Right renal cortex interstitium (tissue), 3 donors: ENCODE measurements at places on chromosomes 2 and 18. TPM values are rescaled to one million over a fixed set of nuclear protein-coding genes. Genes with fewer than 3 reads are reported as not detected.

DNA sequence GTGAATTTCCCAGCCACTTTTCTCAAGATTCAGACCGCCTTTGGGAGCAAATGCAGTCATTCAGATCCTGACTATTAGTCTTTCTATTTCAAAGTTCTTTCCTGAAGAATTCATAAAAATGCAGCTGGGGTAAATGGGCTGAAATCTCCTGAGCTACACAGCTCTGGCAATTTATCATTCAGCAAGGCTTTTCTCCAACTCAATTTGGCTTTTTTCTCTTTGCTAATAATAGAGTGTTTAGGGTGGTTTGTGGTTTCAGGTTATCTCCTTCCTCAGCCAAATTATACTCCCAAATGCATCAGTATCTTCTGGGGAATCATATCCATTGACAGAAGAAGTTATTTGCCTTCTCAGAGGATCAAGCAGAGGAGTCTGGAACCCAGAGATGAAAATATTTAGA, 282.4 kb upstream of the SLC14A2 start:
- DNase-seq: no peak

DNA sequence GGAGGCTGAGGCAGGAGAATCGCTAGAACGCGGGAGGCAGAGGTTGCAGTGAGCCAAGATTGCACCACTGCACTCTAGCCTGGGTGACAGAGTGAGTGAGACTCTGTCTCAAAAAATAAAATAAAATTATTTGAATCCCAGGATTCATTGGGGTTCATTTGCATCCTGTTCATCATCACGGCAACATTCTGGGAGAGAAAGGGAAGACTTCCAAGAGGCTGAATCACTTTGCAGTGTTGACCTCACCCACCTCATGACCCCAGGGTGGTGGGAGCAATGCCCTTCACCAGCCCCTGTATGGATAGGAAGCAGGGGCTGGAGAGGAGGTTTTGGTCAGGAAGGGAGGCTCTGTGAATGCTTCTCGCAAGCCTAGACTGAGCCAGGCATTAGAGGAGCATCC, 195.6 kb downstream of the CTIF start:
- no peak for DNase-seq

DNA sequence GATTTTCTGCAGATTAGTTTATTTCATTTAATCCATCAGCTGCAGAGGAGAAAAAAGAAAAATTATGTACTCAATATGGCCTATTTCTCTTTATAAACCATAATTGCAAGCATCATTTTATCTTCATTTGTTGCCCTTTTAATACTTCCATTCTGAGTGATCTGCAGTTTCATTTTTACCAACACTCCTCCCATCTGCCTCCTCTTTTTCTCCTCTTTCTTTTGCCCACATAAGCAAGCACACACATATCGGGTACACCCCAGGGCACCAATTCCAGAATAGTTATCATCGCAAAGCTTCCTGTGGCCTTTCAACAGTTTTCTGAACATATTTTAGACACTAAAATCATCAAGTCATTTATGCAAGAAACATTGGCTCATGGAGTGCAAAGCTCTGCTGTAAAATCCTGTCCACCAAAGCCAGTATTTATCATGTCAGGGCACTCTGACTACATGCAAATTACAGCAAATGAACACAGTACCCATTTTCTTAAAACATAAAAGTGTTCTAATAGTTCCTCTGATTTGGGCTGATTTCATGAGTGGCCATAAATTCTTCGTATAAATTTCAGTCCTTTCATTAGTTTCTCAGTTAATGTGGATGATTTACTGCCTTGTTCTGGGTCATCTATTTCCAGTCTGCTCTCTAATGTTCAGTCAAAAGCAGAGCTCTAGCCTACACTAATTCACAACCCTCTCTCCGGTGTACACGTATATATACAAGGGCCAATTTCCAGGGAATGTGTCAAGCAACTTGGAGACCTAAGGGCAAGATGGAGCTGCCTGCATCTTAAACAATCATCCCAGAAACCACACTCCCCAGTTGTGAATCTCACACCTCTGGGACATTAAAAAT, 281.3 kb downstream of the STK39 start:
- DNase-seq: no peak

DNA sequence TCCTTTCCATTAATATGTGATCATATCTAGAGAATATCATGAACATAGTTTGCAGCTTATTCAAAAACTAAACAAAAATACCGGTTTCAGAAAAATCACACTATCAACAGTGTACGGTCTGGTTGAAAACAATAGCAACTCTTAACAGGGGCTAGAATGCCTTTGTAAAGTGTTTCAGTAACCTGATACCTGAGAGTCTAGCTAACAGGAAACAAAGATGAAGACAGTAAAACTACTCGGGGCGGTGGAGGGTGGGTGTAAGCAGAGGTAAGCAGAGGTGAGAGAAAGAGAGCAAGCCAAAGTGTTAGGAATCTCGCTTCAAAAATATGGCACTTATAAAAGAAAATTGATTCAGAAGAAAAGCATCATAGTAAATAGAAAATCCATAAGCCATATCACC, 109.0 kb upstream of the RGPD4 start:
- DNase-seq: no peak

DNA sequence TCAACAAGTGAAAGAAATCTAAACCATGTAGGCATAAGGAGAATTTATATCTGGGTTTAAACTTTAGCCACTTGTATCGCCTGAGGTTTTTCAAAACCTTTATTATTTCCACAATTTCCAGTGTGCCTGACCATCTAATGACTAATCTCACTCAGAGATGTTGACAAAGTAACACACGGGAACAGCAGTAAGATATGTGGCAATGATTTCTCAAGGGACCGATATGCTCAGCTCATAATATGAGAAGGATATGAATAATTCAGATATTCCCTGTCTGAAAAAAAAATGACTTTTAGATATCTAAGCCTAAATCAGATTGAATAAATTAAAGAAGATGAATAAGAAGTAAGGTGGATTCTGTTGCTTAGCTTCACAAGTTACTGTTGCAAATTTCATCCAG, 43.5 kb downstream of the TMEM163 start:
- no peak for DNase-seq

- no peak for DNase-seq
Measured at GRCh38 chr2:51866361-51866760, 834.4 kb upstream of the NRXN1 start.

GRCh38 chr18:67845035-67845434, 328.5 kb upstream of the DSEL start:
- DNase-seq: no peak

DNA sequence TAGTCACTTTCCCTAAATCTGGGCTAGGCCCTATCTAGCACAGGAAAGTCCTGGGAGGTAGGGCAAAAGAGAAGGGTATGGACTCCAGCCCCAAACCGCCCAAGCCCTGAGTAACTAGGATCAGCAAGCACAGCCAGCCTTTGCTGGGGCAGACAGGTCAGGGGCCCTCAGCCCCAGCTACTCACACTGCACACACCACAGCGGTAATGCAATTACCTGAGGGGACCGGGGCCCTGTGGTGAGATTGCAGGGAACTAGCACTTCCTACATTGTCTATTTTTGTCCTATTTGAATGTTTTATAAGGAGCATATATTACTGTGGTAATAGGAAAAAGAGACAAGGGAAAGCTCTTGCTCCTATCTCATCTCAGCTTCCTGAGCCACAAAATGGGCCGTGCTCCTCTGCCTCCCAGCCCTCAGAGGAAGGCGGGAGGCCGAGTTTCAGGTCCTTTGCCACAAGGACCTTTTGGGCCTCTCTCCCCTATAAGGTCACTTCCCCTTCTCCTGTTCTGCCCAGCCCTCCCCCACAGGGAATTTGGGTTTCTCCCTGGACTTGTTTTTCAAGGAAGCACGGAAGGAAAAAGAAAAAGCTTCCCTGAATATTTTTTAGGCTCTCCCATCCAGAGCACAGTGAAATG, 20.5 kb downstream of the RAB11FIP5 start:
- DNase-seq: no peak

- DNase-seq: no peak
Measured at GRCh38 chr2:196750291-196750923, 49.1 kb downstream of the GTF3C3 start.

DNA sequence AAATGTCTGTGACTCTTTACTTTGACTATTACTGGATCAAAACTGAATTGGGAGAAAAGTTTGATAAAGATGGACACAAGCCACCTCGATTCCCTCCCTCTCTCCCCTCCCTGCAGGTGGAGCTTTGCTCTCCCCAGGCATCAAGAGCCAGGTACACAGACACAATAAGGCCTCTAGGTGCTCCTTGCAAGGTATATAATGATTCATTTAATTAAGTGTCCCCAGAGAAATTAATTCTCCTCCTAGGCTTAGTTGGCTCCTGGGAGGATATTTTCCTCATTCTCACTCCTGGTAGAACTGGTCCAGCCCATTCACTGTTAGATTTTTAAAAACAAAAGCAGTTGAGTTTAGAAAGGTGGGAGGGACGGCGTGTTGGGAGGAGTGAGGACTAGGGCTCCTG, 352.4 kb upstream of the SMIM21 start:
- no peak for DNase-seq

DNA sequence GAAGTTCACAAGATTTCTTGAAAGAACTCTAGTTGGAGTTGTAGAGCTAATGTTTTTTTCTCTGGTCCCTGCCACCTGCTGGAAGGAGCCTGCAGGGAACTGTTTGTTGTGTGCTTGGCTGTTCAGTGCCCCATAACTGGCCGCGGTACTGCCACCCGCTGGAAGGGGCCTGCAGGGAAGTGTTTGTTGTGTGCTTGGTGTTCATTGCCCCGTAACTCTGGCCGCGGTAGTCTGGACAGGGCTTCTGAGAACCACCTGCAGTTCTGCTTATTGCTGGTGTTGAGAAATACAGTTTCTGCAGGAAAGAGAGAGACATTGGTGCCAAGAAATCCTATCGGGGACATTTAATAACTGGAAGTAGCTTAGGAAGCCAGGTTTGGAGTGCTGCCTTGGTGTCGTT, 58.1 kb downstream of the AGAP1 start:
- no peak for DNase-seq

DNA sequence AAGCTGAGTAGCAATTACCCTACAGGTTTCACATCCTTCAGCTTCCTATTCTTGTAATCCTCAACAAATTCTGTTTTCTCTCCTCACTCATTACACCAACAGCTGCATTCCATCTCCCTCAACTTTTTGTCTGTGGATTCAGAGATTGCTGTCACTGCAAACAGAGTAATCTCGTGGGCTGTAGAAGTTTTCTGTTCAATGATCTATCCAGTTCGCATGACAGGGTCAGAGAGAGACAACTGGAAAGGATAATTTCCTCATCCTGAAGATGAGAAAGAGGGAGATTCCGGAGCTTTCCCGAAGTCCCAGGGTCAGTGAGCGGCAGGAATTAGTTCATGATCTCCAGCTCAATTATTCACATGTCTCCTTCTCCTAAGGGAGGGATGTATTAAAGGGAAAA, 75.7 kb downstream of the MYO5B start:
- DNase-seq: no peak

- peak; percentile 29 for DNase-seq
Measured at GRCh38 chr2:4745056-4745991, 946.9 kb upstream of the SOX11 start.

- DNase-seq: no peak
Measured at GRCh38 chr2:236859908-236860307, 225.8 kb upstream of the COPS8 start.

DNA sequence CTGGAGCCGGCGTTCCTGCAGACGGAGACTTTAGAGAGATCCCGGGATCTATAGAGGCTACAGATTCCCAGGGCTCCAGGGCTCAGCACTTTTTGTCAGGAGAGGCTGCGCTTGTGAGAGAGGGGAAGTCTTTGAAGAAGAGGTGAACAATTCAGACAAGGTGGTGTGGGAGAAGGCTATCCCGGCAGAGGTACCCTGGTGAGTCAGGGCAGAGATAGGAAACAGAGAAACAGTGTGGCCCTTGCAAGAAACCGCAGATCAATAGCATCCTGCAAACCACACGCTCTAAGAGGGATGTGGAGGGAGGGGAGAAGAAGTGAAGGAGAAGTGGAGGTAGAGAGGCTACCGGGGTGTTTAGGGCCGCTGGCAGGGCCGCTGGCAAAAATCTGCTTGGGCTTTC, 160.5 kb upstream of the APCDD1 start:
- no peak for DNase-seq

- no peak for DNase-seq
Measured at GRCh38 chr2:133489146-133489545, 79.1 kb downstream of the NCKAP5 start.

GRCh38 chr2:9298583-9298982, 92.0 kb downstream of the ASAP2 start:
- no peak for DNase-seq

DNA sequence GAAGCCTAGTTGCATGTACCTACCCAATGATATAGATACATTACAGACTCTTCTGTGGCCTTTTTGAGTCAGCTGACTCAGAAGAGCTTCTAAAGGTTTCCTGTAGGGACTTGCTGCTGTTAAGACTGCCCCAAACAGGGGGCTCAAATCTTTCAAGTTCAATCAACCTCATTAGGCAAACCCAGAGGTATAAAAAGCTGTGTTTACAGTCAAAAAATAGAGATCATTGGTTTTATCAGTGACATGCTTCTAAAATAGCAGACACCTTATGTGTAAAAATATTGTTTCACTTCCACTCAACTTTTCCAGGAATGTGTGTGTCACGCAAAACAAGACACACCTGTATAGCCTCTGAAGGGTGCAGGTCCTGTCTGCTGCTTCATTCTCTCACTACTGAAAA, 624.3 kb upstream of the FANCL start:
- DNase-seq: no peak

- no peak for DNase-seq
Measured at GRCh38 chr2:15053542-15053941, 421.0 kb downstream of the LRATD1 start.

DNA sequence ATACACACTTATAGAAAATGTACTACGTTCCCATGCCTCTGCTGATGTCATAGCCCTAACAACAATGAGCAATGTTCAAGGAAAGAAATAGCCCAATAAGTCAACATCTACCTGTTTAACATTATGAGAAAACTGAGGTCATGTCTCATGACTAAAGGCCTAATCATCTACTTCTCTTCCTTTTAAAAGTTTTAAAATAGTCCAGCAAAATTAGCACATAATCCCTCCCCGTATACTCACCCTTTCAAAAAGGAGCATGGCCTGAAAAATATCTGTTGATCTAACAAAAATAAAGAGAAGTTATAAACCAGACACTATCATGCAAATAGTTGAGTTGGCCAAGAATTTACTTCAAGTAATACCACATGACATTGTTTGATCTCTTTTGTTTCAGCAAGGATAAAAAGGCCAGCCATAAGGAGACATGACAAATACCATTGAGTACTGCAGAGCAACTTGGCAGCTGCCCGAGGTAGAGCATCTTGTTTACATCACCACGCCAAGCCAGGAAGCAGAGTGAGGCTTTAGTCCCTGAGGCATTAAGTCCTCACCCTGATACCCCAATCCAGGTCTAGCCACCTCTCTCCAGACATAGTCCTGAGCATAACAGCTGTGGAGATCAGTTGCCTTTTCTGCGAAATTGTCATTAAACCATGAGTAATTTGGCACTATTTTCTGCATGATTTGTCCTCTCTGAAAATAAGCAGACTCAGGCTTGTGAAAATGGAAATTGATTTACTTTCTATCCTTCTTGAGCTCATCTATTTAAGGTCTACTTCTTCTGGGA, 137.4 kb upstream of the ETAA1 start:
- DNase-seq: no peak

GRCh38 chr2:186675380-186675779, 18.5 kb upstream of the FAM171B start:
- no peak for DNase-seq

Gene GRHL1
- 4.7 TPM for polyA plus RNA-seq

Gene PAX8
- 213 TPM for polyA plus RNA-seq

Gene CD207
- 0.07 TPM for polyA plus RNA-seq

Gene LOXHD1
- polyA plus RNA-seq: 0.28 TPM

Gene COLEC12
- polyA plus RNA-seq: 23.3 TPM
